ENCODE measurements at places on chromosomes 4 and X.

GRCh38 chrX:19684311-19684710 lies 169.0 kb upstream of the MAP3K15 start:
- DNase-seq, result no peak

DNA sequence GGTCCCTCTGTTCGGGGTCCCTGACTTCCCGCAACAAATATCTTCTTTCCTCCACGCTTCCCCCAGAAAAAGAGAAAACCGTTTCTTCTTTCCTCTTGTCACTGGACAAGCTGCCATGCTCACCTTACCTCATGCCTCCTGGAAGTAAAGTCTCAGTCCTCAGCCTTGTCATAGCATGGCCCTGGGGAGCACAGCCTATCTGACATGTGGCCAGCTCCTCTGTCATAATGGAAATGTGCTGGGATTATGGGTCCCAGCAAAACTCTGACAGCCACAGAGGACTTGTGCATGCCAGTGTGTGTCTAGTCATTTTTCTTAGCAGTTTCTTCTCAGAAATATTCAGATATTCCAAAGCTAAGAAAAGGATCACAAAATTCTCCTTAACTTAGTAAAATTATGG lies 122.4 kb downstream of the AASDH start:
- no peak for DNase-seq

DNA sequence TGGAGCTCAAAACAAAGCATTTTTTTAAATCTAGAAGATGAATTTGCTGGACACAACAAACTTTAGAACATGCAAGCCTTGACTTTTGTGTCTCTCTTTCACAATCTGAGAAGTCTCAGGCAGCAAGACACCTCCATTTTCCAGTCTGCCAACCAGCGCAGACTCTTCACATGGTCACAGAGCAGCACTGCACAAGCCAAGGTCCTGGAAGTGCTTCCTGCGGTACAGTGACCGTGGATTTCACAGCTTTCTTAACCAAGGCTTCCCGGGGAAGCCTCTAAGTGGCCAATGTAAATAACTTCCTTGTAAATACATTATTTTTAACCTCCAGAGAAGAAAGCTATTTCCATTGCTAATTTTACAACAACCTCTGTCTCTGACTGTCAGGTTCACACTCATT lies 31.2 kb downstream of the ZNF827 start:
- DNase-seq, result no peak

DNA sequence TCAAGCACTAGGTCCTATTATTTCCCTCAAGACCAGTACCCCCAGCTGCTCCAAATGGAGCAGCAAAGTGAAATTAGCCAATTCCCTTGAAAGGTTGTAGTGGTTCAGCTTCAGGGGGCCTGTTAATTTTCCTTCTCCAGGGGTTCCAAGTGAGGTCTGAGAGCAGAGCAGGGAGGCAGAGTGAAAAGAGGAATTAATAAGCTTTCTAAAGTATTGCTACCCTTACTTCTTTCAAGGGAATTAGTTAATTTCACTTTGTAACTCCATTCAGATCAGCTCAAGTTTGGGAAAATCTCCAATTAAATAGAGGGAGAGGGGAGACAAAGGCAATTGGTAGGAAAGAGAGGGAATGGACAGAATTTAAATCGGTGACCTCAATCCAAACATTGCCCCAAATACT lies 78.7 kb upstream of the SLC7A11 start:
- DNase-seq, result no peak

- no peak for DNase-seq
Observed at GRCh38 chr4:117660668-117661067, 373.6 kb upstream of the NDST3 start.

DNA sequence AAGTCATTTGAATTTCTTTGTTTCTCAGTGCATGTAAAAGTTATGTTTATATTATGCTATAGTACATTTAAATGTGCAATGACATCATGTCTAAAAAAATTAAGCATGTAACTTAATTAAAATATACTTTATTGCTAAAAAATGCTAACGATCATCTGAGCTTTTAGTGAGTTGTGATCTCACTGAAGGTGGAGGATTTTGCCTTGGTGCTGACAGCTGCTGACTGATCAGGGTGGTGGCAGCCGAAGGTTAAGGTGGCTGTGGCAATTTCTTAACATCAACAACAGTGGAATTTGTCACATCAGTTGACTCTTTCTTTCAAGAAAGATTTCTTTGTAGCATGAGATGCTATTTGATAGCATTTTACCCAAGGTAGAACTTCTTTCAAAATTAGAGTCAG lies 6.6 kb downstream of the ANAPC4 start:
- no peak for DNase-seq

- peak; percentile 93 for DNase-seq
Observed at GRCh38 chr4:78784236-78784865, 8.2 kb downstream of the BMP2K start.

DNA sequence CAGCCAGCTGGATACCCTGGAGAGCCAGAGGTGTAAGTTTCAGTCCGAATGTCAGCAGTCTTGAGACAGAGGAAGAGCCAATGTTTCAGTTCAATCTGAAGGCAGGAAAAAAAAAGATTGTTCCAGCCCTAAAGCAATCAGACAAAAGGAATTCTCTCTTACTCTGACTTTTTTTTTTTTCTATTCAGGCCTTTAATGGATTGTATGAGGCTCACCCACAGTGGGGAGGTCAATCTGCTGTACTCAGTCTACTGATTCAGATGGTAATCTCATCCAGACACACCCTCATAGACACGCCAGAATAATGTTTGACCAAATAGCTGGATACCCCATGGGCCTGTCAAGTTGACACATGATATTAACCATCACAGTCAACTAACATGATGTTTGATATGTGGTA lies 51.9 kb downstream of the TEX13A start:
- DNase-seq, result no peak

- no peak for DNase-seq
Observed at GRCh38 chr4:158102904-158103303, 69.9 kb downstream of the GASK1B start.

DNA sequence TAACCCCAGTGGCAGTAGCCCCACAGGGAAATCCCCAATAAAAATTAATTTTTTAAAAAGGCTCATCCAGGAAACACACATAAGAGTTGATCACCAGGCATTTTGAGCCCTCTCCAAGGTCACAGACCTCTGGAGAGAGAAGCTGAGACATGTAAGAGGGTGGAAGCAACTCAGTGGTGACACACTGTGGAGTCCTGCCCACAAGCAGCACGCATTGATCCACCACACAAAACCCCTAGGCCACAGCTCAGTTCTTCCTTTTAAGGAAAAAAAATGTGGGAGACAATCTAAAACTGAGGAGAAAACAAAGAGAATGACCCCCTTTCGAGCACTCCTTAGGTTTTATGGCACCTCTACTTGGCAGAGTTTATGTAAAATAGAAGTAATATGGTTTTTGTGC lies 71.7 kb upstream of the S100G start:
- peak; percentile 64 for DNase-seq

GRCh38 chr4:183323295-183323694 lies 1.1 kb upstream of the CLDN24 start:
- no peak for DNase-seq

DNA sequence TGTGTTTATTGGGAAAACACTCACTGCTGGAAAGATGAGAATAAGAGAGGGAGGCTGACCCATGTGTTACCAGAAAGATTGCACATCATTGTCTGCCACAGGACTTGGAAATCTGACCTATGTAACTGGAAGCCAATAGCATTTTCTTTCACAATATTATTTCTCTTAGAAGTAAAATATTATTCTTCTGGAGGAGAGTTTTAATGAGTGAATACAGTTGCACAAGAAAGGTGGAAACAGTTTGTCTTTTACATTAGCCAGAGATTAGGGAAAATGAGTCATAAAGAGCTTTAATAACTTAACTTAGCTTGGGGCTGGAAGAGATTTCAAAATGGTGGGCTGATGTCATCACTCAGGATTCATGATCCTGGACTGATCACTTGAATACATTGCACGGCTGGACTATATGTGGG lies 31.5 kb upstream of the LNX1 start:
- DNase-seq, result peak; percentile 71

DNA sequence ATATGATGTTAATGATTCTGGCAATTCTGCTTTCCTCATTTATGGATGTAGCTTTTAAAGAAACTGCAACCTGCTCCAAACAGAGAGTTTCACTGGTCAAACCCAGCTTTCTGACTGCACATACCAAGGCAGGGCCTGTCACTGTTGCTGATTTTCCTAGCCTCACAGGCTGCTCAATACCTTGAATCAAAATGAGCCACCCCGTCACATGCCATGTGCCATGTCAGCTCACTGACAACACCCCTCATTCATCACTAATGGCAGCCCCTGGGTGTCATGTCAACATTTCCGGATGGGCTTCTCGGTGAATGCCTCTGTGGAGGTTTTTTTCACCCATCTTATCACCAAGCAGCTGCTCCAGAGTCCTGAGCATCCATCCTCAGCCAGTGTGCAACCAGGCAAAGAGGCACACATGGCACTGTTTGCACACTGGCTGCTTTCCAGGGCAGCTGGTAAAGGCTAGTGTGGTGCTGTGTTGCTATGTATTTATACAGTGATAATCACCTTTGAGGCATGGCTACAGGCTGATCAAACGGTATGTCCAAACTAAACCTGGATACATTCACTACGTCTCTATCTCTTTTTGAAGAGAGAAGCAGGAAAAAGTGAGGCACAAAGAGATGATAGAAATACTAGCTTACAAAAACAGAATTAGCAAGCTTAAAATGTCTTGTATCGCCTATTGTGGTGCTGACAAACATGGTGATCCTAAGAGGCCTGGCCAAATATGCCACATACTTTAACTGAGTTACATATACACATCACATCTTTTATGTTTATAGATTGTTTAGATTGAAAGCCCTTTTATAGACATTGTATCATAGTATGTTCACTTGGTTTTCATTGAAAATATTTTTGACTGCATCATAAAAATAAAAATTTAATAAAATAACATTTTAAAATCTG lies 94.6 kb upstream of the INPP4B start:
- DNase-seq, result no peak

GRCh38 chrX:111874241-111874640 lies 1.7 kb upstream of the TRPC5OS start:
- DNase-seq, result no peak

DNA sequence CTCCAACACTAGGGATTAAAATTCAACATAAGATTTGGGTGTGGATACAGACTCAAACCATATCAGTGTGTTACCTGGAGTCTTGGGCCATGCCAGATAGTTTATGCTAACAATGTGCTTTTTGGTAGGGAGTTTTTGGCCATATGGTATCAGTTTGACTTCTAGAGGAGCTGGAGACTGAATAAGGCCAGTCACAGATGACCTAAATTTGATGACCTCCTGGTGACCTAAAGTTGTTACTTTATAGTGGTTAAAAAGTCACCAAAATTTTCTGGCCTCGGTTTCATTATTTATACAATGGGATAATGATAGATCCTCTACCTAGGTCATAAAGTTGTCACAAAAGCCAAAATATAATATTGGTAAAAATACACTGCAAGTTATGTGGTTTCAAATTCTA lies 877.1 kb downstream of the RAPGEF2 start:
- no peak for DNase-seq

DNA sequence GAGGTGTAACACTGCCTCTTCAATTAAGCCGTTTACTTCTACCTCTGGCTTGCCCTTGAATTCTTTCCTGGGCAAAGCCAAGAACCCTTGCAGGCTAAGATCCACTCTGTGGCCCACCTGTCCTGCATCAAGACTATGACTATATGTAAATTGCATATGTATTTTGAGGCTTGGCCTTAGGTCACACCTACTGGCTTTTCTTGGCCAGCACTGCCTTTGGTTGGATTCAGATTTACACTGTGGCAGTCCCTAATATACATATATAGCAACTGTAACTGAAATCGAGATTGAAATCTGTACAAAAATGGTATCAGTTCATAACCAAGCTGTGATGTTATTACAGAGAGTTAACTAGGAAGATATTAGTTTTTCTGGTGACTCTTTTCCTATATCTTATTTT lies 151.5 kb downstream of the CFAP47 start:
- no peak for DNase-seq

DNA sequence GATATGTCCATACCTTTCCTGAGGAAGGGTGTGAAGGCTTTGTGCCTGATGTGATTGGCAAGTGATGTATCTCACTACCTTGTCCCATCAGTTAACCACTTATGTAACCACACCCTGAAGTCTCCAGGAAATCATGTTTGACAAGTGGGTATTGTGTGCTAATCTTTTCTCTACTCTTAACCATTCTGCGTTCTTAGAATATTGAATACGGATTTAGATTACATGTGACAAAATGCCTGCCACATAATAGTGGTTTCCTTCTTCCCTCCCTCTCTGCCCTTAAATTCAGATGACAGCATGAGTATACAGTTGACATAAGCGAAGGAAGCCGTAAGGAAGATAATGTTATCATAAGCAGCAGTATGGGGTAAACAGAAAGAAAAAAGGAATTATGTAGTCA lies 108.4 kb downstream of the KLHL8 start:
- no peak for DNase-seq

- peak; percentile 44 for DNase-seq
Observed at GRCh38 chr4:122003335-122003734, 51.5 kb upstream of the TRPC3 start.

GRCh38 chr4:25795566-25796454 lies 67.0 kb downstream of the SEL1L3 start:
- peak; percentile 96 for DNase-seq

DNA sequence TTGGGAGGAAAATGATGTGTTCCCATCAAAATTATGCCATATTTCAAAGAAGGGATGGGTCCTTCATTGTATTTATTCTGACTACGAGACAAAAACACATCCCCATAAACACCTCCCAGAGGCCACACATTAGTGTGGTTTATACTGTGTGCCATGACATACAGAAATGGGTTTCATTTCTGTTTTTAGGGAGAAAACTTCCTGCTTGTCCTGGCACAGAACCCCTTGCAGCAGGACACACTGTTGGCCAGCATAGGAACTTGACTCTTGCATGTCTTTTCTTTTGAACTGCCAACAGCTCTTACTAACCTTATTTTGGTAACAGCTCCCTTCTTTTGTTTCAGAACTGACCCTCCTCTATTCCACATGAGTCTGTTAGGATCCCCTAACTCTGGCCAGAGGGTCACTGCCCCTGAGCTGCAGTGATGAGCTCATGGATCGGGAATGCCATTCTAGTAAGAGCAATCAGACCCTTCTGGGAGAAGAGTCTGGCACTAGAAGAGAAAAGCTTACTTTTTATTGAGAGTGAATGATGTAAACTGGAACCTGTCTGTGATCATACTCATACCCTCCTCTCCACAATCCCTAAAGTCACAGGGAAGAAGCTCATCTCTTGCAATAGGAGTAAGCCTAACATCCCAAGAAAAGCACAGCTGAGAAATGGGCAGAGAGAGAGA lies 86.4 kb downstream of the SMIM20 start:
- DNase-seq, result peak; percentile 55

- no peak for DNase-seq
Observed at GRCh38 chr4:100165809-100166208, 24.5 kb downstream of the DDIT4L start.

GRCh38 chrX:41332005-41332404 lies 2.0 kb upstream of the DDX3X start:
- no peak for DNase-seq

GRCh38 chr4:177638871-177639270 lies 196.6 kb upstream of the AGA start:
- no peak for DNase-seq

Measured in EH (cell line).